ENCODE measurements at places on chromosomes 6 and 20.

DNA sequence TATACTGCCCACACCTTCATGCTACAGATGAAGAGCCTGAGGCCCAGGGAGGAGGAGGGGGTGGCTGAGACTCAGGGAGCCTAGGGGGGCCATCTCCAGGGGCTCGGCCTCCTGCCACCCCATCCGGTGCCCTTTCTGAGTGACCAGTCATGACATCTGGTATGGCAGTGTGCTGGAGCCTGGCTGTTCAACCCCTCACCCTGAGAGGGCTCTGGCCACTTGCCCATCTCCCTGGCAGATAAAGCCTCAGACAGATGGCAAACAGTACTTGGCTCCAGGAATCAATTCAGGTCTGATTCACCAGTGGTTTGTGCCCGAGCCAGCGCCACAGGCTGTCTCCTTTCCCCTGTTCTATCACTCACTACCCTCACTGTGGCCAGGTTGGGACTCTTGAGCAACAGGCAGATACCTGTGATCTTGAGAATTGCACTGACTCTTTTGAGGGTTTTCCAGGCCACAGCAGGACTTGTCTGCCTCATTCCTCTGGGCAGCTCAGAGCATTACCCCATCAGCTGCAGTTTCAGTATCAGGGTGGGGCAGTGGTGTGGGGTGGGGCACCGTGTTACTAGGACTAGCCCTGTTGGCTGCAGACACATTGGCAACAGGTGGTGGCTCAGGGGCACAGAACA, 22.8 kb downstream of the SRSF3 start:
- DNase-seq = peak; percentile 56

- DNase-seq = no peak
Measured at GRCh38 chr6:84457276-84457675, 229.8 kb upstream of the CEP162 start.

DNA sequence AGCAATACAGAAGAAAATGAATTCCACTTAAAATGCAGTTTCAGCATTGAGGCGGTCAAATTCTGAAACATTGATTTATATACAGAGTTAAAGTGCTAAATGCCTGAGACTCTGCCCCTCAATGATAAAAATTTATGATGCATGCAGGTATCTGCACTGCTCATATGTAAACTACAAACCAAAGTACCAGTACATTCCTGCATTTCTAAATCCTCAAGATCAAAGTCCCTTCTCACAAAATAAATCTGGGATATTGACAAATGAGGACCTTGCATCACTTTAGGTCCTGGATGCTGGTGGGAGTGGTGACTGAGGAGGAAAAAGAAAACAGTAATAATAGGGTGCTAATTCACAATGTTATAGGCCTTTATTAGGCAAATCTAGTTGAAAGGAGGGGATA, 101.9 kb downstream of the FIG4 start:
- DNase-seq = no peak

DNA sequence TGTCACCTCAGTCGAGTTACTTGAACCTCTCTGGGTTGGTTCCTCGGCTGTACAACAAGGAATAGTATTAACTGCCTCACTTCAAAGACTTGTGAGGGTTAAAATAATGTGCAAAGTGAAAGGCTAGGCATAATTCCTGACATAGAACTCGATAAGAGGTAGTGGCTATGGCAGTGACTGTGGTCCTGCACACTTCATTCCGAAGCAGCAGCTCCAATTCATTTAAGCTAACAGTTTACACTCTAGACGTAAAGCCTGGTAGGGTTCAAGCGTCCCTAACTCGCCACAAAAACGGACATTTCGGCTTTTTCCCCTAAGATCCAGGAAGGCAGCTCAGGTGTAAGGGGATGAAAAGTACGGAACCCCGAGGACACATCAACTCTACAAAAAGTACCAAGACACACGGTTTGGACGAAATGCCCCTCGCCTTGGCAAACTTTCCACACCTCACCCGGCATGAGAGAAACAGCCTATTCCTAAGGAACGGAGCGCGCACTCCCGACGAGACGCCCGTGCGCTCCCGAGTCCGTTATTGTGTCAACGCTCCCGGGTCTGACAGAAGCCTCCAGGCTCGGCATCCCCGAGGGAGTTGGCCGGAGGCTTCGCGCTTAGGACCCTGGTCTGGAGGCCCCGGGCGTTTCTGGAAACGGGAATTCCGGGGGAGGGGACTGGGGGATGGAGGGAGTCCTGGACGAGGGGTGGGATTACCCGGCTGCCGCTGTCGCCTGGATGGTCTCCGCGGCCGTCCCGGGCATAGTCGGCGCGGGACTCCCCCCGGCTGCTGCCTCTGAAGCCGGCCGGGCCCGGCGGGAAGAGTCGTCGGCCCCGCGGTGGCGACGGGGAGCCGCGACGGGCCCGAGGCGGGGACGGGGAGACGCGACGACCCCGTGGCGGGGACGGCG, 937 bp downstream of the ZNF318 start:
- DNase-seq = peak; percentile 74

GRCh38 chr20:61449916-61450315, 197.9 kb downstream of the CDH4 start:
- DNase-seq = no peak

- DNase-seq = no peak
Measured at GRCh38 chr20:17932396-17932795, 36.2 kb downstream of the SNX5 start.

- no peak for DNase-seq
Measured at GRCh38 chr6:41559655-41560427, 13.7 kb downstream of the FOXP4 start.

DNA sequence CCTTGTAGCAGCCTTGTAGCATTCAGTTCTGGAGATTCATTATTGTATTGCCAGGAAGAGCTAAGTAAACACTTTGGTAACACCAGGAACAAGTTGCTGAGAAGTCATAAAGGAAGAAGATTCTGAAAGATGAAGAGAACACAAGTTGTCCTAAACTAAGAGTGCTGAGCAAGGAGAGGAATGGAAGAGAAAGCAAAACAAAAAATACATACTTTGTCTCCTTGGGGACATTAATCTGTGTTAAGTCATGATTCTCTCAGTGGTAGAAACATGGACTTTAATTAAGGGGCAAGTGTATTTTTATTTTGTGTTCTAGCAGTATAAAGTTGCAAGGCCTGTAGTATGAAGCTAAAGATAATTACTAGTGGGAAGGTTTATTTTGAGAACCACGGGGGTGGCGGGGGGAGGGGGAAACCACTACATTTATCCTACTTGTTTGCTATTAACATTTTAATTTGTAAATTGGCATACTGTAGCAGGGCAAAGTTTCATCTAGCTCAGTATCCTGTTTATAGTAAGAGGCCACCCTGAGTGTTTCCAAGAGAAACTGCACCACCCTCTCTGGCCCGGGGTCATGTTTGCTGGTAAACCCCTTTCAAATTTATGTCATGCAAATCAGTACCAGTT, 463.0 kb downstream of the CDKAL1 start:
- no peak for DNase-seq

GRCh38 chr6:136790411-136791295, 1.6 kb downstream of the MAP3K5 start:
- no peak for DNase-seq

GRCh38 chr6:4802312-4802935, 26.2 kb downstream of the CDYL start:
- DNase-seq = no peak

GRCh38 chr20:11970243-11970836, 52.6 kb downstream of the BTBD3 start:
- no peak for DNase-seq

- DNase-seq = no peak
Measured at GRCh38 chr6:138963531-138963930, 24.5 kb downstream of the REPS1 start.
